ENCODE measurements at places on chromosomes 3 and 15. TPM values are rescaled to one million over a fixed set of nuclear protein-coding genes. Genes with fewer than 3 reads are reported as not detected.
A peak's percentile ranks its signal among the peaks of the same experiment; 100 is the strongest.

Gene COLQ
- 1.2 TPM for polyA plus RNA-seq

DNA sequence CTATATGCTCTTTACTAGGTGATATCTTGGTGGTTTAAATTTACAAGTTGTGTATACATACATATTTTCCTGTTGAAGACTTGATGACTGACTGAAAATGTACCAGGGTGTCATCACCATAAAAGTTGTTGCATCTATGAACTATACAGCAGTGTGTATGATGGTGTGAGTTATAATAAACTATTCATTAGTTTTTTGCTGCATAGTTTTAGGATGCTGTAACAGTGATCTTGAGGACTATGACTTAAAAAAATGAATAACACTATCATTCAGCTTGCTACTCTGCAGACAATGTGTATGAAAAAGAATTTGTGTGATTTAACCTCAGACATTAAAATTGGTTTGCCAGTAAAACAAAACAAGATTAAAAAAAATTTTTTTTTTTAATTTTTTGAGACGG, 49.0 kb downstream of the UBE2E2 start:
- H3K36me3 ChIP-seq = no peaks in the 10 kb centered on the region
- peaks cover 24% of the 10 kb centered on the region for H3K4me1 ChIP-seq
- no peak for DNase-seq
- H3K27ac ChIP-seq = no peak overlapping the region
- H3K4me3 ChIP-seq = no peak overlapping the region

Gene ZNF620
- polyA plus RNA-seq = 0.22 TPM

GRCh38 chr15:74793135-74794028, 11.5 kb downstream of the CSK start:
- peak overlapping the region; percentile 100 for H3K4me3 ChIP-seq
- peak overlapping the region; percentile 97 for H3K27ac ChIP-seq
- H3K4me1 ChIP-seq = peaks cover 68% of the 10 kb centered on the region
- no peaks in the 10 kb centered on the region for H3K27me3 ChIP-seq

DNA sequence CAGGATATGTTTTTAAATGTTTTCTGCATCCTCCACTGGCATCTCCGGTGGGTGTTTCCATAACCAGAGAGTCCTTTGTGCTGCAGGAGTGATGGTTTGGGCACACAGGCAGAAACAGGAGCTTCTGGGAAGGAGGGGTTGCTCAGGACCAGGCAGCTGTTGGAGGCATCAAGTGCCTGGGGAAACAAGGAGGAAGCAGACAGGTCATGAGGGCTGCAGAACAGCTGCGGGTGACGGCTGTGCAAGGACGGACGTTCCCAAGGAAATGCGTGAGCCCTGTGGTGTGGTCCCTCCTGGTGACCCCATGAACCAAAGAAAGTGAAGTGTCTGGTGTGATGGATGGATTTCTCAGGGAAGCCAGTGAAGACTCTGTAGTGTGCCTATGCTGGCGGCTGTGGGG, 61.2 kb upstream of the TNFAIP8L3 start:
- H3K4me1 ChIP-seq = no peaks in the 10 kb centered on the region
- no peak overlapping the region for H3K4me3 ChIP-seq
- H3K36me3 ChIP-seq = no peaks in the 10 kb centered on the region
- no peak for DNase-seq

Gene DLL4
- polyA plus RNA-seq = 0.05 TPM

GRCh38 chr3:151093905-151094304, 8.4 kb downstream of the MED12L start:
- H3K4me3 ChIP-seq = no peak overlapping the region
- no peaks in the 10 kb centered on the region for H3K4me1 ChIP-seq
- H3K36me3 ChIP-seq = no peaks in the 10 kb centered on the region

Gene ANKUB1
- not detected for polyA plus RNA-seq

- DNase-seq = no peak
- no peak overlapping the region for H3K4me3 ChIP-seq
- H3K27me3 ChIP-seq = peaks cover 55% of the 10 kb centered on the region
- no peaks in the 10 kb centered on the region for H3K36me3 ChIP-seq
- H3K4me1 ChIP-seq = peaks cover 28% of the 10 kb centered on the region
Measured at GRCh38 chr15:89379818-89380217, 45.2 kb upstream of the POLG start.

- H3K4me3 ChIP-seq = no peak overlapping the region
- H3K4me1 ChIP-seq = peaks cover 6% of the 10 kb centered on the region
- H3K27me3 ChIP-seq = no peaks in the 10 kb centered on the region
- DNase-seq = no peak
- H3K36me3 ChIP-seq = peaks cover 40% of the 10 kb centered on the region
Measured at GRCh38 chr3:152352554-152352953, 83.8 kb downstream of the MBNL1 start.

Gene ISLR
- not detected for polyA plus RNA-seq

GRCh38 chr3:40770061-40770460, 245.3 kb downstream of the ZNF621 start:
- H3K27me3 ChIP-seq = no peaks in the 10 kb centered on the region
- H3K27ac ChIP-seq = peak overlapping the region; percentile 76
- peaks cover 17% of the 10 kb centered on the region for H3K4me1 ChIP-seq
- DNase-seq = peak; percentile 60
